Hepatocyte (in vitro differentiated cells): ENCODE measurements at places on chromosomes 16 and 17.

- no peak for DNase-seq
These were observed 964.4 kb upstream of the GOT2 start for GRCh38 chr16:59698346-59699020.

DNA sequence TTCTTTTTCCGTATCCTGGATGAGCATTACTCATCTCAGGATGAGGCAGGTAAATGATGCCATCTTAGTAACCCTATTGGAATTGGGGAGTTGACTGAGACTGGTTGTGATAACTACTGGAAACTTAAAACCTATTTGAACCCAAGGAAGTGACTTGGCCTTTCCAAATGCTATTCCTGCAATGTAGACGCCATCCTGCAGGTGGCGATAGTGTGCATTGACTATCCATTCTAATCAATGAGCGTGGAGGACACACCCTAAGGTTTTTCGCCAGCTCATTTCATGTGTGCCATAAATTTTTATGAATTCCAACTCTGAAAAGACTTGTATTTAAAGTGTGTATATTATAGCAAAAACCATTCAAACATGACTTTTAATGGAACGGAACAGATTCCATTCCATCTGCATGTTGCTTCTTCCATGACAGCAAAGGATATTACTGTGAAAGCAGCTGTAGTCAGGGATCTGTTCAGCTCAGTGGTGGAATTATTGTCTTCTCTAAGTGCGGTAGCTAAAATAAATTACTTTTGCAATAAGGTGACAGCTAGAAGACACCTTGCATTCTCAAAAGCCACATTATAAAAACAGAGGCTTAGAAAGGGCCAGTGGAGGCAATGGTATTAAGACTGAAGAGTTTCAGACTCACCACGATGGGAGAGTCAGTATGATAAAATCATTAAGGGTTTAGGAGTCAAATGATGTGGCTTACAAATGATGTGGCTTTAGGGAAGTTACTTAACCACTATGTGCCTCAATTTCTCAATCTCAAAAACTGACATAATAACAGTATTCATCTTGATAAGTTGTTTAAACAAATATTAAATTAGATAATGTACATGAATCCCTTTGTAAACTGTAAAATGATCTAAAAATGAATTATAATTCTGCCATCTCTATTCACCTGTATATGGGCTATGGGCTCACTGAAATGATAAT is 55.5 kb downstream of the SYT17 start:
- DNase-seq: peak; percentile 33

DNA sequence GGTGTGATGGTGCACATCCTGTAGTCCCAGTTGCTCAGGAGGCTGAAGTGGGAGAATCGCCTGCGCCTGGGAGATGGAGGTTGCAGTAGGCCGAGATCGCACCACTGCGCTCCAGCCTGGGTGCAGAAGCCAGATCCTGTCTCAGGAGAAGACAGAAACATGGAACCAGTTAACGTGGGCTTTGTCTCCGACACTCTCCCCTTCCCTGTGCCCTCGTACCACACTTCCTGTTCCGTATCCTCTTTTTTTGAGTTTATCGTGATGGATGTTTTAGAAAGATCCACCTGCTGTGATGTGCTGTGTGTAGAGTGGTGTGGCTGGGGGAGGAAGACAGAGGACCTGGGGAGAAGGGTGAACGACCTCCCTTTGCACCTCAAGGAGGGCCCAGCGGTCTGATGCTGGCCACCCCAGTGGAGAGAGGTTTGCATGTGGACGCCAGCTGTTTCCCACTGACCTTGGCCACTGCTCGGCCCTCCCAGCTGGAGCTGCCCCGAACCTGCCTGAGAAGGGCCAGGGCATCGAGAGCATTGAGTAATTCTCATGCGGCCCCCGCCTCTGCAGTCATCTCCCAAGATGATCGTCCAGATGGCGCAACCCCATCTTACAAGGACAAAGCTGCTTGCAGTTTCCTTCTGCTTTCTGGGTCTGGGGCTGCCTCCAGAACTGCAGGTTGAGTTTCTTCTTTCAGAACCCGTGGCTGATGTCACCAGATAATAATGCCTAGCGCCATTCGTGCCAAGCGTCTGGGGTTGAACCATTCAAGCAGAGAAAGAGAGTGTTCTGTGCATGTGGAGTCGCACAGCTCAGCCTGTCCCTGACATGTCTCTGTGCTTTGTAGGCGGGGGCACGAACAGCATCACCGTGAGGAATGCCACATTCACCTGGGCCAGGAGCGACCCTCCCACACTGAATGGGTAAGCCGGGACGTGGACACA is 126.3 kb downstream of the ABCC1 start:
- no peak for DNase-seq

DNA sequence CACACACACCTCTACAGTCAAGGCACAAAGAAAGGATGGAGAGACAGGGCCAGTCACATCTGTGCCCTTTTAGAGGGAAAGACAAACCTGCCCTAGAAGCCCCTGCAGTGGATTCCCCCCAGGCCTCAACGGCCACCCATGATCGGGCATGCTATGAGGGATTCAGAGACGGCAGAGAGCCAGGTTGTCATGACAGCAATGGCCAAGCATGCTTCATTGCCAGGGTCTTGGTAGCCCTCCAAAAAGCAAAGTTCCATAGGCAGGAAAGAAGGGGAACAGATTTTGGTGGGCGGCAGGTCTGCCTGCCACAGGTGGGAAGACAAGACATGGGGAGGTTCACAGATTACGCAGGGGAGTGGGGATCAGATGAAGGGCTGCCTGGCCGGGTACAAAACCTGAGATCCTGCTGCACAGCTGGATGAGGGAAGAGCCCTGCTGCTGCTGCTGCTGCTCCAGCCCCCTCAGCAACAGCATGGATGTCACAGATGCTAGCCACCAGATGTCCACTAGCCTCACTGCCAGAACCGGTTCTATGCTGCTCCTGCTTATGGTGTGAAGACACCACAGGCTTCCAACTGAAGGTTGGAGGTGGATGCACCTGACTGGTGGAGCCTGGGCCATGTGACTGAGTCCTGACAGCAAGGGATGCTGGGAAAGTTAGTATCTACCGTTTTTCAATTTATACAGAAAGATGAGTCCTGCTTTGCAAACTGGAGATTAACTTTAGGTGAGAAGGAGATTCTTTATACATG is 17.8 kb downstream of the ACTG1 start:
- no peak for DNase-seq

- no peak for DNase-seq
These were observed 117.3 kb upstream of the RCVRN start for GRCh38 chr17:10022416-10022815.

GRCh38 chr17:50550661-50551432 is 3.9 kb downstream of the SPATA20 start:
- peak; percentile 94 for DNase-seq

DNA sequence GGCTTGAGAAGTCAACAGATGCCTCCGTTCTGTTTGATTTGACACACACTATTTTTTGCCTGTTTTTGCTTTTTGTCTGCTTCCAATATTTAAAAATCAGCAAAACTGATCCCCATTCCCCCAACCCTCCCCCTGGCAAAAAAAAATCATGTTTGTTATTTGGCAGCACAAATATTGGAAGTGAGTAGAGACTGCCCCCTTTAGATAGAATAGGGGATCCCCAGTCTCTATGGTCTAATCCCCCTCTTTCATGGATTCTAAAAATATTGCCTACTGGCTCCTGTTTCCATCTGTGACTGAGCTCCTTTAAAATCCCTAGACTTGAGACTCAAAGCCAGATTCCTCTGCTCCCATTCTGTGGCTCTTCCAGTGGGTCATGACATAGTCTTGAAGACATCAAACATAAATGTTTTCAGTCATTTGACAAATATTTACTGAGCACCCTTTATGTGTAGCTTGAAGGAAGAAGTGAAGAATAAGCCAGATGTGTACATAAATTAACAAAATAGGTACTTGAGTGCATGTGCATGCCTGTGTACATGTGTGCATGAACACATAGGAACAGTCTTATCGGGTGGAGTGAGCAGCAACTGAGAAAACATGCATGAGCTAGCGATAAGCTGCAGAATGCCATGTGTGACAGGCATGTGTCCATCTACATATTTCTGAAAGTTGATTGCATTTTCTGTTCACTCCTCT is 101.2 kb downstream of the SALL1 start:
- no peak for DNase-seq

- no peak for DNase-seq
These were observed 5.5 kb upstream of the CDIPT start for GRCh38 chr16:29868396-29869009.

GRCh38 chr16:11032000-11032921 is 87.9 kb downstream of the CLEC16A start:
- no peak for DNase-seq

DNA sequence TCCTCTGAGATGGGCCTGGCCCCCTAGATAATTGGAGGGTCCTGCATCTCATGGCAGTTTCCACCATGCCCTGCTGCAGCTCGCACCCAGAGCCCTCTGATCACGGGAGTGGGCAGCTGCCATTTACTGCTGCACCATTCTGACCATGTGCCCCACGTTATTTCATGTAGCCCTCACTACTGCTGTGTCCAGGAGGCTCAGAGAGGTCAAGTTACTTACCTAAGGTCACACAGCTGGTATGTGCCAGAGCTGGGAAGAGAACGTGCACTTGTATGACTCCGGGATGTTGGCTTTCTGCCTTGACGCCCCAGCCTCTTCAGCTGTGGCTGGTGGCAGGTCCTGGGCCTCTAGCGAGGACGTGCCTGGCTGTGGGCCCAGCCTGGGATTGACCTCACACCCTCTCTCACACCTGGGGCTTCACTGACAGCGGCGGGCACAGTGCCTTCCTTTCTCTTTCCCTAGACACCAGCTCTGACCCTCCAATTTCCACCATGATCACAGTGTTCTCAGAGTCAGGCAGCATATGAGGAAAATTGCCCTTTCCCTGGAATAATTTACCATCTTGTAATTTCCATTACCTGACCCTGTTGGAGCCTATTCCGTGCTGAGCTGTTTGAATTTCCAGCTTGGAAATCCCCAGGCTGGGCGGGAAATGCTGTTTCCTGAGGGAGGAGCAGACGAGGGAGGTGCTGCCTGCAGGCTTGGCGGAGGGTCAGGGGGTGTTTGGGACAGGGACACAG is 18.5 kb upstream of the DOC2B start:
- DNase-seq: no peak

DNA sequence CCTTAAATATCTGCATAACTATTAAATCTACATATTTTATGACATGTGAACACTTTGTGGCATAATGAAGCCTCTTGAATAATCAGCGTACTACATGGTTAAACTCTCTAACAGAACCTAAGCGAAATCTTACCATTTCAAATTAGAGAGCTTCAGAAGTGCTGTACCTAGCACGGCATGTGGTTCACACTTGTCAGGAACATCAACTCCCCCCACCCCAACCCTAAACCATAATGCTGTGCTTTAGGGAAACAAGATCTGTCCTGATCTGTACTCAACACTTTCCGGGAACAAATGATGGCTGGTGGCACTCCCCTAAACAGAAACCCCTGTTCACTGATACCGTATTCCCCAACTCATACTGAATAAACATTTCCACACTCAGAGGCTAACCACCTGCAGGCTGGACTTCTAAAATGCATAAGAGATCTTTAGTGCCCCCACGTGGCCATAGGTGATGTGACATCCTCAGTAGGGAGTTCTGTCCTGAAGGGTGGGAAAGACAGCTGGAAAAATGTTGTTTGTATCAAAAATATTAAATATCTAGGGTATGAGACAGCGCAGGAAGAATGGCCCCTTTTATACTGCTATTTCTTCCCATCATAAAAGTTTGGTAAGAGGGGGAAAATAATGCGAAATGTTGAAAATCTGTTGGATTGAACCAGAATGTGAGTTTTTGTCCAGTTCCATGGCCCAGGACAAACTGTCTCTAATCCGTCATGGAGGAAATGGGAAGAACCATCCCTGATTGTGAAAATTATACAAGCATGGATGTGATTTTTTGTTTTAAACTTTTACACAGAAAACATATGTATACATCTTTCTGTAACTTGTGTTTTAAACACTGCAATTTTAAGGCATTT is 88.6 kb downstream of the USP31 start:
- DNase-seq: peak; percentile 83

GRCh38 chr17:70655176-70655958 is 486.0 kb downstream of the KCNJ2 start:
- DNase-seq: no peak

GRCh38 chr17:81039096-81039495 is 4.1 kb downstream of the BAIAP2 start:
- DNase-seq: no peak
